ENCODE measurements at places on chromosomes 4 and X.

DNA sequence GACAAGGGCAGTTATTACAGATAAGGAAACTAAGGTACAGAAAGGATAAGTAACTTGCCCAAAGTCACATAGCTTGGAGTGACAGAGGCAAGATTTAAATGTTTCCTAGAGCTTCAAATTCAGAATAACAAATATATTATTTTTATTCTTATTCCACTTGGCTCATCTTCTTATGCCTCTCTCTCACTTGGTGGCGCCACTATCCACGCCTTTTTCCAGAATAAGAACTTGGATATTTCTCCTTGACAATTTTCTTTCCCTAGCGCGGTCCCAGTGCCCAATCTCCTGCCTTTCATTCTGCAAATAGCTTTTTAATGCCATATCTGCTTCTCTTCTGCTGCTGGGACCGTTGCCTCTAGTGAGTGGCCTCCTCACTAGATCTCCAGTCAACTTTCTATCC, 78.5 kb downstream of the MSN start:
- DNase-seq: no peak

DNA sequence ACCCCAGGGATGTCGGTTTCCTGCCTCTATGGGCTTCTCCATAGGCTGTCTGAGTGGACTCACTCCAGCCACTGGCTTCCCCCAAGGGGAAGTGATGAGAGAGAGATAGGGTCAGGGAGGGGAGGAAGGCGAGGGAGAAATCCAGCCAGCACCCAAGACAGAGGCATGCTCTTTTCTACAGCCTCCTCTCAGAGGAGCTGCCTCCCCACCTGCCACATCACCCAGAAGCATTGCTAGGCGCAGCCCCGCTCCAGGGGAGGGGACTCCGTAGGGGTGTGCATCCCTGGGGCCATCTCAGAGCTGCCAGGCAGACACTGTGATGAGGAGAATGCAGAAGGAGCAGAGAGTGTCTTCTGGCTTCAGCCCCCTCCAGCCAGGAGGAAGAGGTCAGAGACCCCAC, 109.5 kb upstream of the NKX1-1 start:
- no peak for DNase-seq

DNA sequence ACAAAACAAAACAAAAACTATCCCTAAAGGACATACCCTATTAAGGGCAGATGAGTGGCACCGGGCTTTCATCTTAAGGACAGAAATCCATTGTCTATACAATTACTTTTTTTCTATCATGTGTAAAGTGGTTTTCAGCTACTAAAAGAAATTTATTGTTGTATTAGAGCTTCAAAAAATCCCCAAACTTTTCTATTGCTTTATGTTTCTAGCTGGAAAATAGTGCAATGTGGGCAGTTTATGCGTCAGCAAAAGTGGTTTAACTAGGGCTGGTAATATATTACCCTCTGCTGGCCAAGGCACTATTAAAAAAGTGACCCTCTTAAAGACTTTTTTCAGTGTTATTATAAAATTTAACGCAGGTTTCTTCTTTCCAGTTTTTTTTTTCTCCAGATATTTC, 15.5 kb upstream of the GPR82 start:
- DNase-seq: no peak

- no peak for DNase-seq
Measured at GRCh38 chr4:108146819-108147218, 21.9 kb downstream of the LEF1 start.

DNA sequence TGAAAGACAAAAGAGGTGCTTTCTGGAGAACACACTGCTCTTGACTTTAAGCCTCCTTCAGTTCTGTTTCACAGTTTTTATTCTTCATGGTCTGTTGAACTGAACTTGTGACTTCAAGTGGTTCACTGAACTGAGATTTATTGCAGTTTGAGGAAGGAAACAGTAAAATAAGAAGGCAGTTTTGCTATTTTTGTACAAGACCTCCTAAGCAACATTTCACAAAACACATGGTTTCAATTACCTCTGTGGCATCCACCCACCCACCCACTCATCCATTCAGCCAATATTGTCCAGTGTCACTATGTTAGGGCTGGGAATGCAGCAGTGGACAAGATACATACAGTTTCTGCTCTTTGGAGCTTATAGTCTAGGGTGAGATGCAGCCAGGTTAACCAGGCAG, 131.3 kb downstream of the IL1RAPL2 start:
- no peak for DNase-seq

- DNase-seq: no peak
Measured at GRCh38 chr4:74830928-74831327, 36.6 kb upstream of the BTC start.

GRCh38 chrX:132219343-132219768, at the start of gene RAP2C:
TSS of gene RAP2C (minus strand) at chrX:132219447. CDS start at chrX:132217268, 2,179 bp downstream.
- peak; percentile 54 for DNase-seq

- DNase-seq: peak; percentile 46
Measured at GRCh38 chrX:51641421-51642021, 22.8 kb upstream of the CENPVL3 start.

DNA sequence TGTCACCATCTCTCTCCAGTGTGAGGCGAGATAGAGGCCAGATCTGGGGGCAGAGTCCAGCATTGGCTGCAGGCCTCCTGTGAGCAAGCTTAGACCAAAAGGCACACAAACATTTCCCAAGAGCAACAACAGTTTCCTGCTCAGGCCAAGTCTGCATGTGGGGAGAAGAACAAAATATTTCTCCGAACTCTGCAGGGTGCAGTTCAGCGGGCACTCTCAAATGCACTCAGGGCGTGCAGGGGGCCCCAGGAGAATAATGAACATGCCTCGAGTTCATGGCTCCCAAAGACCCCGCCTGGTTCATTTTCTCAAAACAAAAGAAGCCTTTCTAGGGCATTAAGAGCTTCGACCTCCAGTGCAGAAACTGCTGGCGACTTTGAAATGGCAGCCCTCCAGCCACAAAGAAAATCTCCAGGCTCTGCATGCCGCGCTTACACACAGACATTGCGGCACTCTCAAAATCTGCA, 57.8 kb upstream of the HELT start:
- DNase-seq: no peak

GRCh38 chrX:19866626-19867410, 20.6 kb downstream of the SH3KBP1 start:
- DNase-seq: no peak

DNA sequence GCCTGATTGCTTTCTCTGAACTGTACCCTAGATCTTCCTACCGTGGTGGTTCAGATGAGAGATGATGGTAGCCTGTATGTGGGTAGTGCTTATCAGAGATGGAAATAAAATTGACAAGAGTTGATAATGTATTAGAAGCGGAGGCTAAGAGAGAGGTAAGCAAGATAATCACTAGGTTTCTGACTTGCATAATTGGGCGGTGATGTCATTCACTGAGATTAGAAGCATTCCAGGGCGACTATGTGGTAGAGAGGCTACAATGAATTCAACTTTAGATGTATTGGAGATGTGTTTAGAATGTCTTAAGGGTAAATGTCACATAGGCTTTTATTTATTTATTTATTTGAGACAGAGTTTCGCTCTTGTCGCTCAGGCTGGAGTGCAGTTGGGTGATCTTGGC, 415 bp upstream of the TENM3 start:
- DNase-seq: no peak

GRCh38 chr4:146638333-146638785, 334 bp upstream of the POU4F2 start:
- no peak for DNase-seq

GRCh38 chrX:34521563-34521962, 135.5 kb downstream of the TMEM47 start:
- DNase-seq: no peak
